ENCODE measurements at places on chromosomes 5 and 9. TPM values are rescaled to one million over a fixed set of nuclear protein-coding genes. Genes with fewer than 3 reads are reported as not detected.

The TAF1L gene
- total RNA-seq, result not detected

The FKTN gene
- total RNA-seq, result 6.8 TPM

The FYB1 gene
- 0.42 TPM for total RNA-seq

The PAXX gene
- 94.6 TPM for total RNA-seq

The ANKH gene
- total RNA-seq, result 48.1 TPM

The SPATA9 gene
- 1.0 TPM for total RNA-seq

The MELK gene
- 17.4 TPM for total RNA-seq

The RNF183 gene
- 0.06 TPM for total RNA-seq

The ENG gene
- 15.8 TPM for total RNA-seq

The CNTFR gene
- 29.8 TPM for total RNA-seq

The PCDHA4 gene
- total RNA-seq, result 14.3 TPM

The HDAC3 gene
- 78.3 TPM for total RNA-seq

The LPCAT1 gene
- total RNA-seq, result 48.5 TPM

The CCNO gene
- 0.14 TPM for total RNA-seq

The LCN1 gene
- not detected for total RNA-seq

The OCLN gene
- 5.6 TPM for total RNA-seq

The PCDHA12 gene
- total RNA-seq, result 9.5 TPM

The CBY3 gene
- 0.18 TPM for total RNA-seq

The ANKDD1B gene
- total RNA-seq, result not detected

The IRX1 gene
- total RNA-seq, result 197 TPM

The GFI1B gene
- 0.07 TPM for total RNA-seq

The PCDHB16 gene
- total RNA-seq, result 6.3 TPM

The LCN6 gene
- not detected for total RNA-seq

The TCF7 gene
- 12.7 TPM for total RNA-seq

The SLC1A3 gene
- total RNA-seq, result 4.9 TPM

The OR1Q1 gene
- total RNA-seq, result not detected

The PLAC8L1 gene
- not detected for total RNA-seq
